Omental fat pad (tissue), 4 donors: ENCODE measurements at places on chromosomes 1 and 21.

GRCh38 chr1:33965086-33965485 lies 101.2 kb downstream of the HMGB4 start:
- no peak for DNase-seq

DNA sequence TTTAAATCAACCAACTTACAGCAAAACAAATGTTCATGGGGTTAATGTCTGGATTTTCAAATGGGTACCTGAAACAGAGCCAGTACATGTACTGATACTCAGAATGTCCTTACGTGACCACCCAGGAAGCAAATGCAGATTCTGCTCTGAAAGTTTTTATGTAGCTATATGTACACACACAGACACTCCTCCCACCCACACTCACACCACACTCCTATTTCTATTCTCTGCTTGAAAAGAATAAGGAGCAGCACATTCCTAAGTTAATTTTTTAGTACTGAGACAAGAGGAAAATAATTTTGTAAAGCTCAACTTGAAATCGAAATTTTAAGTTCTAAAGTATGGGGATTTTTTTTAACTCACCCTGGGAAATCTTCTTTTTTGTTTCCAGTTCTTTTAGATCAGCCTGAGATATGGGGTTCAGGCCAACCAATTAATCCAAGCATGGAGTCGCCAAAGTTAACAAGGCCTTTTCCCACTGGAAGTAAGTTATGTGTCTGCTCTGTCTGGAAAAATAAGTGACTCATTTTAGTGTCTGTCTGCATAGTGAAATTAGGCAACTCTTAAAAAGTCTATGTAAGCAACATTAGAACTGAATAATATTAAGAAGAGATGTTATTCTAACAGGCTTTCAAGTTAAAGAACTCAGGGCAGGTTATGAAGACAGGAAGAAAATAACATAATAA lies 75.5 kb upstream of the DYNLT5 start:
- DNase-seq, result no peak

- no peak for DNase-seq
These were observed 451.0 kb upstream of the RGS18 start for GRCh38 chr1:191707288-191707687.

DNA sequence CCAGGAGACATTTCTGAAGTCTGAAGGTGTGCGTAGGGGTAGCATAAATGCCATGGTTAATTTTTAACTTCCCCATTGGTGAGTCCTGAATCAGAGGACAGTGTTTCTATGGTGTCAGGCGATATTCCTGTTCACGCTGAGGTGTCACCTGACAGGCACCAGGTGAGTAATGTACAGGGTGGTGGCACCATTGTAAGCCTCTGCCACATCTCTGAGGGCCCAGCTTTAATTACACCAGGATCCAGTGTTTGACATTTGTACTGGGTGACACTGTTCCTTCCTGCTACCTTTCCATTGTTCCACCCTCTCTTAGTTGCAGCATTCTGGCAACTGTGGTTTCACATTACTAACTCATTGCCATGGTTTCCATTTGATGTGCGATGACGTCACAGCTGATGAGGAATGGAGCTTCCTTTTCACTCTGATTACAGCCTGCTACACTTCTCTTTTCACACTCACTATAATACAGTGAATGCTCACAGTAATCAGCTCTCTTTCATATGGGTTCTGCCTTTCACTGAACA lies 40.6 kb upstream of the MARK1 start:
- DNase-seq, result no peak

- DNase-seq, result no peak
These were observed 3.0 kb downstream of the IGSF21 start for GRCh38 chr1:18110598-18110939.

GRCh38 chr1:54865238-54866073 lies 21.5 kb downstream of the DHCR24 start:
- DNase-seq, result no peak

DNA sequence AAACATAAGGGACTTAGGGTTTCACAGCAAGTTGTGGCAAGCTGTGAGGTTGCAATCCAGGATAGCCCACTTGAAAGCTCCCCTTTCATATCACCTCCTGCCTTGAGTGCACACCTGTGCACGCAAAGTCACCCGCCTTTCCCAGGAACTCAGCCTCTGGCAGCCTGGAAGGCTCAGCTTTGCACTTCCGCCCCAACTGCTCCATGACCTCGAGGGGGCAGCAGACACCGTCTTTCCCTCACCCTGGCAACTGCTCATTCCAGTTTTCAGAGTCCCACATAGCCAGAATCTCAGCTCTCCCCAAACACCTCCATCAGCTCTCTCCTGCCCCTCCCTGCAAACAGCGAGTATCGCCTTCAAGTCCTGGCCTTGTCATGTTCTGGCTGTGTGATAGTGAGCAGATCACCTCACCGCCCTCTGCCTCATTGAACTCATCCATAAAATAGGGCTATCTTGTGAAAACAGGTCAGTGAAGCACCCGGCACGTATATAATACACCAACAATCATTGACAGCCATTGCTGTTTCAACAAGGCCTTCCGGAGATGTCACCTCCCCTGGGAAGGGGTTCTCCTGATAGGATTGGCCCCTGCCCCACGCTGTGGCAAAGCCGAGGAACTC lies 32.2 kb upstream of the EPB41 start:
- DNase-seq, result peak; percentile 64

DNA sequence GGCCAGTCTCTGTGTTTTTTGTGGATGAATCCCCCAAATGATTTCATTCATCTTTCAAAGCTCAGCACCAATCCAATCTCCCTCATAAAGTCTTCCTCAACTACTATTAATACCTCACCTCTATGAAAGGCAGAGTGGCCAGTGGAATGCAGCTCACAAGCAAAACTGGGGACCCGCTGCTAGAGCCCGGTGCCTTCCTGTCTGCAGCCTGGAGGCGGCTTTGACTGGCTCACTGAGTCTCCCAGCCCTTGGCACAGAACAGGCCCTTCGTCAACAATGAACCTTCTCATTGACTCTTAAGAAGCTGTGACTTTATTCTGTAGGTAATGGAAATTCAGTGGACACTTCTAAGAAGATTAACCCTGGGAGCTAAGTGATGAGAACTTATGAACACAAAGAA lies 86.8 kb upstream of the RAB4A start:
- DNase-seq, result no peak

GRCh38 chr1:53543130-53543777 lies 84.1 kb downstream of the DMRTB1 start:
- no peak for DNase-seq

DNA sequence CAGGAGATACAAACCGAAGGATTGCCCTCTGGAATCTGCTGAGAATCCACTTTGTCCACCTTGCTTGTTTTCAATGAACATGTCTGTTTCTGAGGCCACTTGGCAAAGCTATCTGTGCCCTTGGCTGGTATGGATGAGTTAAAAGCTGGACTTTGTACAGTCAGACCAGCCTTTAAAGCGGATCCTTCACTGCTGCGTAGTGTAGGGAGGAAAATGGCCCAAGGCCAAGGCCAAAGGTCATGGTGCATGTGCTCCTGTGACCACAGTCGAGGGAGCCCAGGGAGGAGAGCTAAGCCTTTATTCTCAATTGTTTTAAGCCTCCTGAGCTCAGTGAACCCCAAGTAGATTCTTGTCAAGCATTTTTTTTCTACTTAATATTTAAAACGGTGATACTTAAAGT lies 37.0 kb downstream of the KCNJ15 start:
- DNase-seq, result no peak

- DNase-seq, result no peak
These were observed 23.7 kb downstream of the CAMK1G start for GRCh38 chr1:209607102-209607794.

DNA sequence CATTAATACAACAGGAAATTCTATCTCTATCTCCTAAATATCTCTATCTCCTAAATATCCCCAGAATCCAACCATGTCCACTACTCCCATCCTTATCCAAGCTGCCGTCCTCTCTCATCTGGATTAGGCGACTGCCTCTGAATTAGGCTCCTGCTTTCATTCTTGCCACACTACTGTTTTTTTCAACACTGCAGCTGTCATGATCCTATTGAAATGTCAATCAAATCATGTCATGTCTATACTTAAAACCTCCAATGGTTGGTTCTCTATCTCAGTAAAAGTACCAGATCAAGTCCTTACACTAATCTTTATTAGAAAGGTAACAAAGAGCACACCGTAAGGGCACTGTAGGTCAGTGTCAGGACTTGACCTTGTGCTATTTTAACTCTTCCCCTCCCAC lies 82.0 kb upstream of the NFIA start:
- no peak for DNase-seq

DNA sequence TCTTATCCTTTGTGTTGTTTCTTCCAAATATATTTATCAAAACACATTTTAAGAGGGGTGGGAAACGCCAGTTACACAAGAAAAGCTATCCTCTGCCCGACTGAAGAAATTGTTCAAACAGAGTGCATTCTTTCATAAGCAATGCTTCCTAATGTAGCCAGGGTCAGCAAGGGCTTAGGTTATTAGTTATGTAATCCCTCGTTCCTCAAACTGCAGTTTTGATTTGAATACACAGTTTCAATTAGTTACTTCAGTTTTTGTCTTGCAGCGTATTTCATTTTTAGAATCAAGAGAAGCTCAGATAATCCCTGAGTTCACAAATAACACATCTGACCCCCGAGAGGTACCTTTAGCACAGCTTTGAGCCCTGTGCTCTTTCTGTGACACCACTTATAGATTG lies 141.7 kb upstream of the NRIP1 start:
- no peak for DNase-seq

DNA sequence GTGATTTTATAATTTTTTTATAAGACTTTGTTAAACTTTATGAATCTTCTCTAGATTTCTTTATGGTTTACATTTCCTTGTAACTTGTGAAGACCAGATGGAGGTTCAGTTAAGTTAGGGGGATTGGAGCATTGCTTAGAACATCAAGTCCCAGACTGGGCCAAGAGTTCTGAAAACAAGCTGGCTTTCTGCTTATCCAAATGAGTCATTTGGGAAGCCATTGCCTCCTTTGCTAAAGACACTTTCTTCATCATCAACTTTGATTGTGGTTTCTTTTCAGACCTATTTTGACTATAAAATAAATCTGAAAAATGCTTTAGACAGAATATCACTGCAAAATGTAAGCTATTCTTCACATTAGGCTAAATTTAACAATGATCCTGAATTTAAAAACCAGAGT lies 446.8 kb downstream of the USP25 start:
- DNase-seq, result no peak

DNA sequence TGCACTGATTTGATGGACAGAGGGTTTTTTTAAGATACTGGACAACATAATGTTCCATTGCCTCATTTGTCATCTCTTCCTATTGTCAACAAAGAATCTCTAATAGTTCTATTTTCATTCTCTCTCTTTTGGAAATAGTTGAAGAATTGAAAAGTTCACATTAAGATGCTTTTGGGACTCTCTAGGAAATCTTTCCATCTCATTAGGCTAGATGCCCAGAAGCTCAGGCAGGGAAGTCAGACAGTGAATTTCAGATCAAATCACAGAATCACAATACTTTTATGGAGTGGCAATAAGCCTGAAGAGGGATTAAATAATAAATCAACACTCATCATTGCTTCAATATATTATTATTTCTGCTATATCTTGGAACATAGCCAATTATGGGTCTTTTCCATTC lies 29.2 kb downstream of the NEGR1 start:
- no peak for DNase-seq

GRCh38 chr21:25890001-25890400 lies 155.2 kb downstream of the GABPA start:
- DNase-seq, result no peak

- DNase-seq, result no peak
These were observed 948 bp downstream of the TXLNA start for GRCh38 chr1:32180186-32181060.

- no peak for DNase-seq
These were observed 74.1 kb downstream of the VCAM1 start for GRCh38 chr1:100793659-100794058.

GRCh38 chr1:176193663-176194062 lies 13.4 kb downstream of the COP1 start:
- DNase-seq, result no peak

DNA sequence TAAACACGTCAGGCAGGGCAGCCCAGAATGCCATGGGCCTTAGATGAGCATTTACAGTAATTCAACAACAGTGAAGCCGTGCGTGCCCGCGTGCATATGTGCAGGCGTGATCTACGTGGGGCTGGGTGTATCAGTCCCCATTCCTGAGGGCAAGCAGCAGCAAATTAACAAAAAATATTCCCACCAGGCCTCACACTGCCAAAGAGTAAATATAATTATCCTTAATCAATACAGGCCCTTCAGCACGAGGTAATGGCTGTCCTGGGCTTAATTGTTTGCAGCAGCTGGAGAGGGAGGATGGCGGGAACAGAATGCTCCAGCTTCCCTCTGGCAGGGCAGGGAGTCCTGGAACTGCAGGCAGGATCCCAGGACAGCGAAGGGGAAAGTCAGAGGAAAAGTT lies 91.8 kb downstream of the DDX20 start:
- no peak for DNase-seq

DNA sequence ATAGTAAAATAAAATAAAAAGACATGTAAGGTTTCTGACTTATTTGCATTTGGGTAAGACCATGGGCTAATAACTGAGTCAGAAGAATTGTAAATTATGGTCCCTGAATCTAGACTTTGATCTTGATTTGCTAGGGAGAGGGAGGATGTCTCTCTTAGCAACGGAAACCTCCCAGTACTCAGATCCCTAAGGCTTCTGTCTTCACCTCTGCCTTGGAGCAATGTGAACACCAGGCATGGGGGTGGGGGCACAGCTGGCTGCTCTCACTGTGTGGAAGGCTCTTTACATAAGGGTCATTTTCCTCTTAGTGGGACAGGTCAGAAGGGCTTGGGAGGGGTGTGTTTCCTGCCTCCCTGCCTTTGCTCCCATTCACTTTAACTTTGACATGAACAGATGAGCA lies 17.0 kb upstream of the TMEM54 start:
- DNase-seq, result no peak

GRCh38 chr1:15444468-15445389 lies 6.5 kb downstream of the CTRC start:
- DNase-seq, result no peak

GRCh38 chr1:201754353-201754752 lies 74.6 kb upstream of the IPO9 start:
- no peak for DNase-seq

- peak; percentile 79 for DNase-seq
These were observed 272.7 kb downstream of the FOXD2 start for GRCh38 chr1:47710329-47711071.
